Stimulated activated CD8-positive, alpha-beta memory T cell treated with anti-CD3 and anti-CD28 coated beads, Interleukin-7, amount 100 ng/mL, for 1 hour (primary cell): ENCODE measurements at places on chromosomes 12 and 14.

- DNase-seq: no peak
Observed at GRCh38 chr14:33404964-33405574, 466.4 kb downstream of the NPAS3 start.

DNA sequence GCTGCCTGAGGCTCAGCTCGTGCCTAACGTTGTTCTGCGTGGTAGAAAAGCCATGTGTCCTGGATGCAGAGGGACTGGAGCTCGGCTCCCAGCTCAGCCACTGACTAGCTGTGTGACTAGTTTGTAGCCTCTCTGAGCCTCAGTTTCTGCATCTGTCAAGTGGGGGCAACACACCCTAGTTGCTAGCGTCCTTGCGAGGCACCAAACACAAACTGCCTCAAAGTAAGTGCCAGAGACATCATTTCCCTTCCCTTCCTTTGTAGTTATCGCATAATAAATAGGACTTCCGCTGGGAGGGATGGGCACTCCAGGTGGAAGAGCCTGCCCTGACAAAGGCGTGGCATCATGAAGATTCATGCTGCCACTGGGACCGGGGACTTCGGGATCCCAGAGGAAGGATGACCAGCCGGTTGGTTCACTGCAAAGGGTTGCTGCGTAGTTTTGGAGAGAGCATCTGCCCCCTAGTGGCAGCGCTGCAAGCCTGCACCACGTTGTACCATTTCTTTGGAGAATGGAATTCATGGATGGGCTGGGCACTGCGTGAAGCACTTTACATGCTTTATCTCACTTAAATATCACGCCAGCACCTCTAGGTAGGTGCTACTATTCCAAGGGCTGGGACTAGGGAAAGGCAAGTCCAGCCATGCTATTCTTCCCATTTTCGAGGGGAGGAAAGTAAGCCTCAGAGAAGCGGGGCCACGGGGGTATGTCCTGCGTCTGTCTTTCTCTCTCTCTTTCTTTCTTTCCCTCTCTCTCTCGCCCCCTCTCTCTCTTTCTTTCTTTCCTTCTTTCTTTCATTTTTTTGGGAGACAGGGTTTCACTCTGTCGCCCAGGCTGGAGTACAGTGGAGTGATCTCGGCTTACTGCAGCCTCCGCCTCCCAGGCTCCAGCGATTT is 4.6 kb downstream of the CCDC197 start:
- DNase-seq: peak; percentile 41

DNA sequence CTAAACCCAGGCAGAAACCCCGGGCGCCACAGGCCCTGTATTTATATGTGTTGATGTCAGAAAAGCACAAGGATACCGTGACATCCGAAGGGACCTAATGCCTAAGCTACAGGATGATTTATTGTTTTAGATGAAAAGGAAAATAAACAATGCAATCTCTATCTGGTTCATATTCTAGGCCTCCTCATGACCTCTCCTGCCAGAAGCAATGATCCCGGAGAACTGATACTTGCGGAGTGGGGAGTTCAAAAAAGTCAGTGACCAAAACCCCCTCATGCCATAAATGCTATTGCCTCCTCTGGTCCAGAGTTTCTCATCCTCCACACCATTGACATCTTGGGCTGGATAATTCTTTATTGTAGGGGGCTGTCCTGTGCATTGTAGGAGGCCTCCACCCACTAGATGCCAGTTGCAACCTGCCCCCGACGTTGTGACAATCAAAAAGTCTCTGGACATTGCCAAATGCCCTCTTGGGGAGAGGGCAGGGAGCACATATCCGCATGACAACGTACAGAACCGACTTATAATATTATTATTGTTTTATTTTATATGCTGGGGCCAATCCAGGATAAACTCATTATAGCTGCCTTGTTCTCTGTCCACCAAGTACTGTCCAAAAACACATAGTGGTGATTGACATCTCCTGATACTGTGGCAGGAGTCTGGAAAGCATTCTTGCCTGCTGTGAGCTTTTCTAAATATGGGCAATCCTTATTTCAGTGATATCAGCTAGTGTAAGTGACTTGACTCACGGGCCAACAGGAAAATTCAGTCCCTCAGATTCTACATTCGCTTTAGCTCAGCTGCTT is 1.1 kb upstream of the CSRP2 start:
- DNase-seq: no peak

- no peak for DNase-seq
Observed at GRCh38 chr14:63200035-63200740, 4.1 kb upstream of the RHOJ start.

DNA sequence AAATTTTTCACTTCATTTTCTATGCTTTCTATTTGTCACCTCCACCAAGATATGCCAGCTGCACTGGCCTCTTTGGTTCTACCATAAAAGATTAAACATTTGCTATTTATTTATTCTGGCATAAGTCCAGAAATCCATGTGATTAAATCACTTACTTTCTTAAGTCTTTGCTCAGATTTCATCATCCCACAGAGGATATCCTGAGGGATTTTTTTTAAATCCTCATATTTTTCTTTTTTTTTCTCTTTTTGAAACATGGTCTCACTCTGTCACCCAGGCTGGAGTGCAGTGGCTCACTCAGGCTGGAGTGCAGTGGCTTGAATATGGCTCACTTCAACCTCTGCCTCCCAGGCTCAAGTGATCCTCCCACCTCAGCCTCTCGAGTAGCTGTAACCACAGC is 645.4 kb upstream of the ATXN7L3B start:
- DNase-seq: no peak

- no peak for DNase-seq
Observed at GRCh38 chr14:55297611-55298499, 26.6 kb downstream of the FBXO34 start.

DNA sequence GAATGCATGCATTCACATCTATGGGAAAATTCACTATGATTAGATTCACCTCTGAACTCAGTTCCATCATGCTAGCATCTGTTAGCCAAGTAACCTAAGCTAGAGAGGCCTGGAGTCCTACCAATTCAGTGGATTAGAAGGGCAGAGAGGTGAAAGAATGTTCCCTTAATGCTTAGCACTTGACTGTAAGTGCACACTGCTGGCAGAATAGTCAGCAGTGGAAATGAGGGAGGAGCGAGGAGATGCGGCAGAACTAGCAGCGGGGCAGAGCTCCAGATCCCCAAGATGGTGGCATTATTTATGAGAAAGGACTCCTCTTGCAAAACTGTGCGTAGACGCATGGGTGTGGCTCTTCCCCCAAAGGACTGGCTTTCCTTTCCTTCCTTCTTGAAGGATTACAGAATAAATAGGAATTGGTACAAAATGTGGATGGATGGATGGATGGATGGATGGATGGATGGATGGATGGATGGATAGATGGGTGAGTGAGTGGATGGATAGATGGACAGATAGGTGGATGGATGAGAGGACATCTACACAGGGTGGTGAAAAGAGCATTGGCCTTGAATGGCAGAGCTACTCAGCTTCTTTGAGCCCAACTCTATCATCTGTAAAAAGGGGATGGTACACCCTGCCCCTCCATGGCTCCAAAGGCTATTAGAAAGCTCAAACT is 227.2 kb downstream of the CHST11 start:
- no peak for DNase-seq

- DNase-seq: no peak
Observed at GRCh38 chr12:116045150-116045549, 232.3 kb downstream of the MED13L start.

GRCh38 chr12:120370343-120371243 is 1.6 kb upstream of the MSI1 start:
- no peak for DNase-seq

- DNase-seq: no peak
Observed at GRCh38 chr12:109581856-109582255, 8.3 kb downstream of the MVK start.

DNA sequence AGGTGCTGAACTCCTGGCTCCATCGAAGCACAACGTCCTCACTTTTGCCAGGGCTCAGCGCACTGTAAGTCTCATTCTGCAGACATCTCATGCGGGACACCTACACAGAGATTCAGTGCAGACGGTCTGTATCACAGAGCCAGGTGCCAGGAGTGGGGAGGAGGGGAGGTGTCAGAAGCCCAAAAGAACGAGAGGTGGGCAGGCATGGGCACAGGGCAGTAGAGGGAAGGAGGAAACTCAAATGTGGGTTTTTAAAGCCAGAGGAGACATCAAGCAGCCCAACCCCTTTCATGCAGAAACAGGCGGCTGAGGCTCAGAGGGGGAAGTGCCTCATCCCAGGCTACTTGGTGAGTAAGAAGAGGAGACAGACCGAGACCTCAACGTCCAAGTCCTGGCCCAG is 2.5 kb upstream of the LPAR5 start:
- no peak for DNase-seq

DNA sequence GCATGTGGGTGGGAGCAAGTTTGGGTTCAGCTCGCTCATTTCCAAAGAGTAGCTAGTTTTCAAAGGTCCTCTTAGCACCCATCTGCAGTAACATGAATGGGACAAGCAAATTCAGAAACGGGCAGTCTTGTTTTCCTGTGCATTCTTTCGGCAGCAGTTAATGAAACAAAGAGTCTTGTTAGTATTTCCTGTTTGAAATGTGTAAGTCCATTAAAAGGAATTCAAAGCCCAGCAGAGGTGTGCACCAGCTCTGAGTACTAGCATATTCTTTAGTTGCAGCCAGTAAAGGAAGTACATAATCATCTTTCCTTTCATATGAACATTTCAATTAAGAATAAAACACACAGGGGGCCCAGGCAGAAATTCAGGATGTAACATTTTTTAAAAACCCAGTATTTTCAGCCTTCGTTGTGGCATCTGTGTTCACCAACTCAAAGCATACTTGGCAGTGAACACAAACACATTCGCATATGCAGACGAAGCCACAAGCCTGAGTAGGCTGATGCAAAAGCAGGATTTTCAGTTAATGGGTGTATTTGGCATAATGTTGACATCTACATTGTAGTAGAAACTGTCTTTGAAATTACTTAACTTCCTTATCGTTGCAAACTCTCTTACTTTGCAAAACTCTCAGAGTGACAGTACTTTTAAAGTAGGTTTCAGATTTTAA is 570.0 kb upstream of the FLRT2 start:
- DNase-seq: no peak

DNA sequence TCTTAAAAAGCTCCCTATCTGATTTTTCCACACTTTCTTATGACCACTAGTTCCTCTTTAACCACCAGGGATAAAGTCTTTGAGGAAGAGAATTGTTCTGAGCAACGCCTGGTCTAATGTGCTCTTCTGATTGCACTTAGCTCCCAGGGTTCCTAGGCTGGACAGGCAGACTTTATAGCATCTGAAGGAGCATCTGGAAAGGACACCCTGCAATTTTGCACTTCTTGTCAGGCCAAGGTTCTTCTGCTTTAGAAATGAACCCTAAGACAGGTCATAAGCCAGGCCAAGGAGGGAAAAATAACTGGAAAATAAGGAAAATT is 126.3 kb downstream of the KTN1 start:
- no peak for DNase-seq

- DNase-seq: no peak
Observed at GRCh38 chr12:54142114-54142475, 46.7 kb downstream of the SMUG1 start.

DNA sequence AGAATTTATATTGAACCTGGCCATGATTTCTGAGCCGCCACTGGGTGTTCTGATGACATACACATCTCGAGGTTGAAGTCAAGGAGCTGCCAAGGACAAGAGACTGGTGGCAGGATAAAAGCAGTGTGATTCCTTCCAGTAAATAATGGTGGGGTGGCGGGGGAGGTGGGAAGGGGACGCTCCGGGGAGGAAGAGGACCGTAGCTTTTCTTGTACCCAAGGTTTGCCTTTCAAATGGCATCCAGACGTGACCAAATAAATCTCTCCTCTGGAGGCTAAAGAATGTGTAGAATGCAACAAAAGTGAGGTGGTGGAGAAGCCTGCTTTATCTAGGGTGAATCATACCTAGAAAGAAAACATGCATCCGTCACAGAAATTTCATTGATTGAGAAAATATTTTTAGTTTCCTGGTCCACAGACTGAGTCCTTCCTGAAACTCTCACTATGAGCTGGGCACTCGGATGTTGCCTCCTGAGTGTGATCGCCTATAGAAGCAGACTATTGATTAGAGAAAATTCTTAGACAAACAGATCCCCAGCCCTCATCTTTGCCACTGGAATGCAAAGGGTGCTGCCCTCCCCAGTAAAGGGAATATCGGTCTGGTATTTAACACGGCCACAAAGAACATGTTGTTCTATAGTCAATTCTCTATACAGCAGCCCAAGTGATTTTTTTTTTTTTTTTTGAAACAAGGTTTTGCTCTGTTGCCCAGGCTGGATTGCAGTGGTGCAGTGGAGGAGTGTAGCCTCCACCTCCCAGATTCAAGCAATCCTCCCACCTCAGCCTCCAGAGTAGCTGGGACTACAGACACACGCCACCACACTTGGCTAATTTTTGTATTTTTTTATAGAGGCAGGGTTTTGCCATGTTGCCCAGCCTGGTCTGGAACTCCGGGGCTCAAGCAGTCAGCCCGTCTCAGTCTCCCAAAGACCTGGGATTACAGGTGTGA is 112.1 kb downstream of the DPF3 start:
- DNase-seq: no peak

DNA sequence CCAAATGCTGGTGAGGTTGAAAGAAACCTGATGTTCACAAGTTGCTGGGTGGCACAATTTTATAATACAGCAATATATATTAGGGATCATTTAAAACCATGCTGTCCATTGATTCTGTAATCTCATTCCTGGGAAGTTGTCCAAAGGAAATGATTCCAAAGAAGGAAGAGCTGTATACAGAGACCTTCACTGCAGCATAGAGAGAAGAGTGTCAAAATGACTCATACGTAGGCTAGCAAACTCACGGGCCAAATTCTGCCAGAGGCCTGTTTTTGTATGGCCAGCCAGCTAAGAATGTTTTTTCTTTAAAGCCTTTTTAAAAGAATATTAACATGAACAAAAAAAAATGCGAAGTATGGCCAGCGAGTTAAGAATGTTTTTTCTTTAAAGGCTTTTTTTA is 69.2 kb upstream of the MED13L start:
- DNase-seq: no peak

GRCh38 chr14:103960457-103961055 is 18.2 kb upstream of the RD3L start:
- DNase-seq: no peak

- no peak for DNase-seq
Observed at GRCh38 chr12:64466178-64466577, 14.3 kb downstream of the TBK1 start.
